ENCODE measurements at places on chromosomes 11 and 22.

DNA sequence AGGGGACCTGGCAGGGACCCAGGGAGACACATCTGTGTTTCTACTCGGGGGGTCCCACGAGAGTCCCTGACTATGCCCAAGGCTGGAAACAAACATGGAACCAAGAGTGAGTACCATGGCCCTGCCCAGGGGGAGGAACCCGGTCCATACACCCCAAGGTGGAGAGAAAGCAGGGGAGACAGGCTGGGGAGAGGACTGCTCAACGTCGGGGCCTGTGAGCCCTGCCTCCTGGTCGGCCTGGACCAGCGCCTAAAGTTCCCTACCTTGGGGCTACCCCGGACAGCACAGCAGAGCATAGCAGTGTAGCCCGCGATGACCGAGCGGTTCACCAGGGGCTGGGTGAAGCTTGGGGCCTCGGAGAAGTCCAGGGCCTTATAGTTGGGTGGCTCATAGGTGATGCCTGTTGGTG is 20.2 kb downstream of the MYBPC3 start:
- DNase-seq = no peak

GRCh38 chr11:66912361-66912760 is 45.8 kb downstream of the PC start:
- no peak for DNase-seq

- no peak for DNase-seq
These were observed 85.7 kb downstream of the PHF21B start for GRCh38 chr22:44924098-44924497.

DNA sequence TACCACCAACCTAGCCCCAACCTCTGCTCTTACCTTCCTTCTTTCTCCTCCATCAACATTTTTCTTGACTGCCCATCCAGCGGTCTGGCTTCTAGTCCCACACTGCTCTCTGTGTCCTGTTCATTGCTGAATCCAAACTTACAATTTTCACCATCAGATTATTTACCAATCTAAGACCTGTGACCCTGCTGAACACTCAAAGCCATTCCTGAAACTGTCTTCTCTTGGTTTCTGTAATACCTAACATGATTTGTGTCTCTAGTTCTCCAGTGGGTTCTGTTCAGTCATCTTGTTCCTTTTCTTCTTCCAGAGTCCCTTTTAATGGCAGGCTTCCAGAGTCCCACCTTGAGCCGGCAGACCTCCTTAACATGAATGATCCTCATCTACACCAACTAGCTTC is 24.1 kb downstream of the RRAS2 start:
- no peak for DNase-seq

DNA sequence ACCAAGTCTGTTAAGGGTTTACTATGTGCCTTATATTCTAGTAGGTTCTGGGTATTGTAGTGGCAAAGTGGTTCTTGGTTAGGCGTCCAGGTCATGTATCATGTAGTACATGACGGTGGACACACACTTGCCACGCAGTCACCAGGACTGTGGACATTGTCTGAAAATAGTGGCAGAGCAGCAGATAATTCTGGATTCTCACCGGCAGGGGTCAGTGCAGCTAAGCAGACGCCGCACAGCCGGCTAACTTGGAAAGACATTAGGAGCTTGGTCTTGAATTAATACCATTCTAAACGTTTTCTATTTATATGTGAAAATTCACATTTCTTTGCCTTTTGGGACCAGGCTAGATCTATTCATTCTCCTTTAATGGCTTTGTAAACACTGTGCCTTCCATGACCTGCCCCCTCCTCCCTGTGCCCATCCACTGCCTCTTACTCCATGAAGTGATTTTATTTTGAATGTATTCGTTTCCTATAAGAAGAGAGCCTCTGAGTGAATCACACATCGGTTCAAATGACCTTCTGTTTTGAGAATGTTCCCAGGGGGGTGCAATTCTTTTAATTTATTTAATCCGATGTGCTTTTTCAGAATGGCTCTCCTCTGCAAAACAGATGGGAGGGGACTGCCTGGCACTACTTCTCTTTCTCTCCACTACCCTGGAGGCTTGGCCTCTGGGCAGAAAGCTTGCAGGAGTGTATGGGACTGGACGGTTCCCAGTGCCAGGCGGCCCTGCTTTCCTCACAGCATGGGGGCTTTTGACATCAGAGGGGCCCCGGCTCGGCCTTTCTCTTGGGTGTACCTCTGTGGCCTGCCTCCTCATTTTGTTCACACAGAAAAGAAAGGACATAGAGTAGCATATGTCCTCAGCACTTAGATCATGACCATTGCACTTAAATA is 378.0 kb downstream of the NTM start:
- DNase-seq = peak; percentile 76

DNA sequence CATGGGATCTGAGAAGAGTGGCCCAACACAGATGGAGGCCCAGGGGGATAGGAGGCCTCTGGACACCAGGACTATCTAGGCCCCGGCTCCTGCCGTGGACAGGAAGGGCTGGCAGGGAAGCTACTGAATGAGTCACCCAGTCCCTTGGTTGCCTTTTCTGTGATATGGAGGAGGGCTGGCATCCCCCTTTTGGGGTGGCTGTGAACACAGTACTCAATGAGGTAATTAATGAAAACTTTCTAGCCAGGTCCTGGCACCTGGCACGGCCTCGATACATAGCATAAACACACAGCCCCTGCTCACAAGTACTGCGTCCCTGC is 163.2 kb downstream of the CHST1 start:
- DNase-seq = no peak

- DNase-seq = no peak
These were observed 118.4 kb upstream of the CTSC start for GRCh38 chr11:88455974-88456373.

GRCh38 chr22:40605761-40606160 is 30.8 kb downstream of the MRTFA start:
- no peak for DNase-seq

DNA sequence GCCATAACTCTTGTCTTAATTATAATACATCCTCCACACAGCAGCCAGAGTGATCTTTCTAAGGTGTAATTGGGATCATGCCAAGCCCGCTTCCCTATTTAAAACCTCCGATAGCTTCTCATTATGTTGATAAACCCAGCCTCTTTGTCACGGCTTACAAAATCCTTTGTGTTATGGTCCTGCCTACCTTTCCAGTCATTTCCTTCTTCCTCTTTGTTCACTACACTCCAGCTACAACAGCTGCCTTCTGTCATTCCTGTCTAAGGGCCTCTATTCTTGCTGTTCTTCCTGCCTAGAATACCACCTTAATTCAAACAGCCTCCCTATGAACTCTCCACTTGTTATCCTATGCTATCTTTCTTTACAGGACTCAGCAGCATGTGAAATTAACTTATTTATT is 70.6 kb upstream of the CAPRIN1 start:
- no peak for DNase-seq

DNA sequence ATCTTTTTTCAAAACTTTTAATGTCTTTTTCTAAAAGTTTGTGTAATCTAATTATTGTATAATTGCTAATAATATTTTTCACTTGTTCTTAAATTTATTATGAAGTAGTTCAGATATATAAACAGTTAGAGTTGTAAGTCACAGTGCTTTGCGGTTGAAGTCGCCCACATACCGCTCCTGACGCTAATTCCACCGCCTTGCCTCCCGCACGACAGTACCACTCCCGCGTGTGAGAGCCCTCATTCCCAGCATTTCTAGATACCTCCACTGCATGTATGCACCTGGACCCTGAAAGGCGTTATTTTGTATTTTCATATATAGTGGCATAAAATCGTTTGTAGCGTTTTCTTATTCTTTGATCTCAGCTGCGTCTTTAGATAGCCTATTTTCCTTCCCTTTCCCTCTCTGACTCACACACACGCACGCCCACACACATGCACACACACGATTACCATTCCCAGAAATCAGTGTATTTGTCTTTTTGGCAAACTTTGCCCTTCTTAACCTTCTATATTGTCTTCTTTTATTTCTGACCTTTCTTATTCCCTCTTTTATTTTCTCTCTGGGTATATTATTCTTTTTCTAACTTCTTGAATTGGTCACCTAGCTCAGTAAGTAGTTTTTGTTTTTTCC is 56.4 kb upstream of the PITPNB start:
- DNase-seq = no peak

GRCh38 chr11:107043242-107044006 is 25.1 kb upstream of the GUCY1A2 start:
- DNase-seq = no peak

- no peak for DNase-seq
These were observed 29.8 kb downstream of the ARHGAP42 start for GRCh38 chr11:100716838-100717237.

DNA sequence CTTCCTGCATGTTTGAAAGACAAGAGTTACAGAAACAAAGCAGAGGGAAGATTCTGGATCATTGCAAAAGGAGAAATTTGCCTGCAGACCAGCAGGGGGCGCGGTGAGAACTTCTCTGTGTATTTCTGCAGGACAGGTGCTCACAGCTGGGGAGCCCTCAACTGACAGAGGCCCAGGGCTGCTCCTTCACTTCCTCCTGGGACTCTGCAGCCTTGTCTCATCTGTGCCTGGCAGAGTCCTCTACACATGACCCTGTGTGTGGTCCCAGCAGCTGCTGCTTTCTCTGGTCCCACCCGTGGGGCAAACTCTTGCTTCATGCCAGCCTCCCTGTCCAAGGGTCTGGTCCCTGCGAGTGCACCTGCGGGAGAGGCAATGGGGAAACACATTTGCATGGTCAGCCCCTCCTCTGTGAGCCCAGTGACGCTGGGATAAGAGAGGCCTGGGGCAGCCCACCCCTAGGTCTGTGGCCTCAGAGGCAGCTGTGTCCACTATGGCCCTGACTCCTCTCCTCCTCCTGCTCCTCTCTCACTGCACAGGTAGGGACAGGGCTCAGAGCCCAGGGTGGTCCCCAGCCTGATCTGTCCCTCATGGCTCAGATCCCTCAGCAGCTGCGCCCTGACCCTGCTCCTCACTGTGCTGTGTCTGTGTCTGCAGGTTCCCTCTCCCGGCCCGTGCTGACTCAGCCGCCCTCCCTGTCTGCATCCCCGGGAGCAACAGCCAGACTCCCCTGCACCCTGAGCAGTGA is 43.2 kb upstream of the VPREB1 start:
- DNase-seq = peak; percentile 45

DNA sequence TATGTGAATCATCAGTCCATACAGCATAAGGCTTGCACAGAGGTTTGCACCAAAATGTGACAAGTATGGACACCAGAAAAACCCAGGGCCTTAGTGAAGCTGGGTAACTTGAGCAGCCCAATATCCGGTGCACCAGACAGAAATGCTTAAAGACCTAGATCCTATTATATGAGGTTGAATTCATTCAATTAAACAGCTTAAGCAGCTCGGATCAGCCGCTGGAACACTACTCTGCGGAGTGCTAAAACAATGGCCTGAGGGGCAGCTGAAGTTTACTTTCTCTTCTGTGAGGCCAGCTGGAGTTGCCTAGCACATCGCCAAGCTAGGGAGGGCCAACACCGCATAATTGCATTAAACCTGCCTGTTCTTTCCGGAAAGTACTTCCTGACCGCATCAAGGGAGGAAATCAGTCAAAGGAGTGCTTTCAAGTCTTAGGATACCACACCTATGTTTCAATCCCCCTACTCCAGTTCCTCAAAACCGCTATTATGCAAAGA is 17.0 kb upstream of the FAM181B start:
- peak; percentile 77 for DNase-seq
